ENCODE measurements at places on chromosomes 3 and 15.

DNA sequence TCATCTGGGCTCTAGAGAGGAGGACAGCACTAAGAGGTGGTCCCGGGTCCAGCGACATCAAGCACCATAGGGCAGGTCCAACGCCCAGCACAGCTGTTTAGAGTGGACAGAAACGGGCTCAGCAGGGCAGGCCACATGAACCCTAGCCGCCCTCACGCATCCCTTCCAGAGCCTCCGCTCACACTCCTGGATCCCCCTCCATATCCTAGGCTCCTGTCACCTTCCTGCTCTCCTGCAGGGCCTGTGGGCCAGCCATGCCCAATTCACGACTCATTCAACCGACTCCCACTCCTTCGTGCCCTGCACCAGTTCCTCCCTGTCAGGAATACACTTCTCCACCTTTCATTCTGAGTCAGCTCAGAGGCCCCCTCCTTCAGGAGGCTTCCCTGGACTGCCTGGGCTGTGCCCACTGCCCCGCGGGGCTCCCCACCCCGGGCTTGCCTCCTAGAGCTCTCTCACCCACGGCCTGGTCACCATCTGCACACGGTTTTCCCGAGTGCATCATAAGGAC, 90.2 kb downstream of the LINGO1 start:
- DNase-seq, result peak; percentile 30

DNA sequence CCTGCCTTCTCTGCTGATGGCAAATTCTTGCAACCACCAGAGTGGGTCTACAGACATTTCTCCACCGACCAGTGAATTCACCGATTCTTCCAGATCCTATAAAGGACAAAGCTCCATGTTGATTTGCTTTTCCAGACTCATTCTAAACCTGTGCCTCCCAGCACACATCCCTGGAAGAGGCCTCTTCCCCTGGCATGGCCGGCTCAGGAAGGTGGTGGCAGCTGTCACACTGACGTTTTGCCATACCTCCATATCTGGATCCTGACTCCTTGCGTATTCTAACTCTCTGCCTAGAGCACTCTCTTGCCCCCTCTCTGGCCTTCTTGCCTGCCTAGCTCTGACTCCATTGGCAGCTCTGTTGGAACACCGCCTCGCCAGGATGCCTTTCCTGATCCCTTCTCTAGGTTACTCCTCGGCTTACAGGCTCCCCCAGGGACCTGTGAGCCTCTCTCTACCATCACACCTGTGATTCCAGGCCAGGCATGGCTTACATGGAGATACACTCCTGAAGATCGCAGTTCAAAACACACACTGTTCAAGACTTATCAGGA, 31.0 kb downstream of the SLCO2A1 start:
- no peak for DNase-seq

- DNase-seq, result no peak
Observed at GRCh38 chr3:57825116-57825515, 69.0 kb downstream of the SLMAP start.

DNA sequence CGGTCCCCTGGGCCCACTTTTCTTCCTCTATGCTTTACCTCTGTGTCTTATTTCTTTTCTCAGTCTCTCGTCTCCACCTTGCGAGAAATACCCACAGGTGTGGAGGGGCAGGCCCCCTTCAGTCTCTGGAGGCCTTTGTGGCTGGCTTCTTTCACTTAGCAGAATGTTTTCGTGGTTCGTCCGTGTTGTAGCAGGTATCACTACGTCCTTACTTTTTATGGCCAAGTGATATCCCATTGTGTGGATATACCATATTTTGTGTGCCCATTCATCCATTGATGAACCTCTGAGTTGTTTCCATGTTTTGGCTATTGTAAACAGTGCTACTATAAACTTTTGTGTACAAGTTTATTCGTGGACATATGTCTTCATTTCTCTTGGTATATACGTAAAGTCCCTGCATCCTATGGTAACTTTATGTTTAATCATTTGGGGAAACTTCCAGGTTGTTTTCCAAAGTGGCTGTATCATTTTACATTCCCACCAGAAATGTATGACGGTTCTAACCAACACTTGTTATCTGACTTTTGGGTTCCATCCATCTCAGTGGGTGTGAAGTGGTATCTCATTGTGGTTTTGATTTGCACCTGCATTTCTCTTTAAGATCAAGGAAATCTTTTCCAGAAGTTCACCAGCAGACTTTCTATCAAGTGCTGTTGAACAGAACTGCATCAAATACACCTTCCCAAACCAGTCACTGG, 5.6 kb downstream of the PIGZ start:
- no peak for DNase-seq

DNA sequence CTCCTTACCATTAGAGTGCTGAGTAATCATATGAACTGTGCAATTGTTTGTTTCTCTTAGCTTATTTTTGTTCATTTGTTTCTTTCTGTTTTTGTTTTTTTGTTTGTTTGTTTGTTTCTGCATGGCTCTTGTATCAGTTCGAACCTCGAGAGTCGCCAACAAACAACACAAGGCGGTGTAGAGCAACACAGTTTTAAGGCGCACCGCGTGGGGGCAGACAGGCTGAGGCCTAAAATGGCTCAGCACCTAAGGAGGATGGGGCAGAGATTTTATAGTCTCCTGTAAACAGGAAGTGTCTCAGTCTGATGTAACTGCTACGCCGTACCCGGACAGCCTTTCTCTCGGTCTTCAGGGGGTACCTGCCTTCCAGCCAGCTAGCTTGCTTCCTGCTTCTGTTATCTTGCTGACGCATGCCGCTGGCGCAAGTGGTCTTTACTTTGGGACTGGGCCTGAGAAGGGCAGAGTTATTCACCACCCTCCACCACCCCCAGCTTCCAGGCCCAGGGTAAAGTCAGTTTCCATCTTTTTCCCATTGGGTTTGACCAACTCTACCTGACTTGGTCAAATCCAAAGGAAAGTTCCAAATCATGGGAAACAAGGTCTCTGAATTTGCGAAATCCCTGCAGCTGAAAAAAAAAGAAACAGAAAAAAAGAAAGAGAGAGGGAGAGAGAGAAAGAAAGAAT, 25.8 kb upstream of the MFGE8 start:
- peak; percentile 17 for DNase-seq

- no peak for DNase-seq
Observed at GRCh38 chr15:86082619-86083380, 3.1 kb downstream of the AGBL1 start.

GRCh38 chr3:30112902-30113484, 493.4 kb upstream of the TGFBR2 start:
- DNase-seq, result no peak

DNA sequence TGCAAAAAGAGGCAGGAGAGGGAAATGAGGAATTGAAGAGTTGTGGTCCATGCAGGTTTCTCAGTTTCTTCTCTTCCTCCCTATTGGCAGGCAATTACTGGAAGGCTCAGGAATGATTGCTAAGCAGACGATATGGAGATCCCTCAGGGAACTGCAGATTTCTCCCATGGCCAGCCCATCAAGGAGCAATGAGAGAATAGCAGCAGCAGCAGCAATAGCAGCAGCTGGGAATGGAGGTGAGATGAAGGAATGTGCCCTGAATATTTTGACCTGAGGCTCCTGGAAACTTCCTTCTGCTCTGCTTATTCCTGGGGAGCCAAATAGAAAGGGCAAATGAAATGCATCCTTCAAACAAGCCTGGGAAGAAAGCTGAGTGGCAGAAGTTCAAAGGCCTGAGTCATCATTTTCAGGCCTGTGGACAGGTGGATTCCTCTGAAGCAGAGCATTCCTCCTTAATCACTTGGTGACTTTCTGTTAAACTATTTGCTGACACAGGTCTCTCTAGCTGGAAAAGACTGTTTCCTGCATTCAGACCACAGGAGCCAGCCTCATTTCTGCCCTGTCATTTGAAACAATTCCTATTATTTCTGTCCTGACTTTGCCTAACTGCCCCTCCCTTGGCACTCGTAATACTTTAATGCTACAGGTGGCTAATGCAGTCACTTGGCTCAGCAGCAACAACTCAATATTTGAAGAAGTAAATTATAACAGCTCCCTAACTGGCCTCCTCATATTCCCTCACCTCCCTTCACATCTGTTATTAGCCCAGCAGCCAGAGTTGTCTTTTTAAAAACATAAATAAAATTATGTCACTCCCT, 146.9 kb upstream of the GADL1 start:
- peak; percentile 96 for DNase-seq

DNA sequence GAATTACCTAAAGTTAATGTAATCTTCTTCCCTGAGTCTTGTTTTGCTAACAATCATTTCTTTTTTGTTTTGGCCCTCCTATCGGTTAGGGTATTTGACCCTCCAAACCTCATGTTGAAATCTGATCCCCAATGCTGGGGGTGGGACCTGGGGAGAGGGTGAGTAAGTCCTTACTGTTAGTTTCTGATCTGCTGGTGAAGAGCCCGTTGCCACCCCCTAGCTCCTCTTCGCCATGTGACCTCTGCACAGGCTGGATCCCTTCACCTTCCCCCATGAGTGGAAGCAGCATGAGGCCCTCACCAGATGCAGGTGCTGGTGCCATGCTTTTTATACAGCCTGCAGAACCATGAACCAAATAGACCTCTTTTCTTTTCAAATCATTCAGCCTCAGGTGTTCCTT, 62.8 kb upstream of the ADCY5 start:
- no peak for DNase-seq

DNA sequence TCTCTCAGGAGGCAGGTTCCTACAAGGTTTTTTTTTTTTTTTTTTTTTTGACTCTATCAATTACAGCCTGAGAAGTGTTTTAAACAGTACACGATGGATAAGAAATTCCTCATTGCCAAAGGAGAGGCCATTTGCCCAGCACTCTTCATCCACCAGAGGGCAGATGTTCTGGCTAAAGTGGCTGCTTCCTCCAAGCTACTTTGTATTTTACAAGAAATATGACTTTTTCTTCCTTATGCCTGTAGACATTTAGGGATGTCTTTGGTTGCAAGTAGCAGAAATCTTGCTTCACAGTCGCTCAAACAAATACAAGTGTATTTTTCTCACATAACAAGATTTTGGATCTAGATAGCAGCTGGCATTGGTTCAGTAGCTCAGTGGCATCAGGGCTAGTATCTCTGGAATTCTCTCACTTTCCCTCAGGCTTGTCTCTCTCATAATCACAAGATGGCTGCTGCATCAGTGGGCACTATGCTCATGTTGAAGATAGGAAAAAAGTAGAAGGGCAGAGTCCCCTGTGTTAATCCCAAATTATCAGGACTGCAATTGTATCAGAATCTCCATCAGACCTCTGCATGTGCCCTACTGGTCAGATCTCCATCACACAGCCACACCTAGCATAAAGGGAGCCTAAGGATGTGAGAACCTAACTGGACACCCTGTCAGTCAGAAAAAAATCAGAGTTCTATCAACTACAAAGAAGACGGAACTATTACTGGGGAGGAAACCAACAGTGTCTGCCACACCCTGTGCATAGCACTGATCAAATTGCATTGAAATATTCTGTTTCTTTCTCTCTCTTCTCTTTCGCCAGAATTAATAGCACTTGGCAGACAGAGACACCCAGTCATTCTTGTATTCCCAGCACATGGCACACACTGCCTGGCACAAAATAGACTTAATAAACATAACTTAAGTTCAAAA, 138.9 kb upstream of the COL8A1 start:
- peak; percentile 24 for DNase-seq

GRCh38 chr3:126733061-126733430, 29.0 kb downstream of the CHCHD6 start:
- DNase-seq, result no peak

DNA sequence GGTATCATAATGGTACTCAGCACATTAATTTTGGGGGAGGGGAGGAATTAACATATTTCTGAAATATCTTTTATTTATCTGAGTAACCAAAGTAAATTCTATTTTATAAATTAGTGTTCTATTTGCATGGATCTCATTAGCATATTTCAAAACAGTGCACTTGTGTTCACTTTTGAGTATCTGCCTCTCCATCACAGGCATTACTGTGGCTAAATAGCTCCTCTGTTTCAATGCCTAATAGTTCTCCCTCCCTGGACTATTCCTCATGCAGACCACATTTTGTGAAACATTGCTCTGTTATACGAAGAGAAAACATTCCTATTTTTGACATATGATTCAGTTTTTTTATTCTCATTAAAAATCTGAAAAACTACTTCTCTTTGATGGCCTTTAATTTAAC, 1127.8 kb downstream of the TUSC7 start:
- no peak for DNase-seq

GRCh38 chr3:32469151-32469874, 33.3 kb downstream of the CMTM6 start:
- no peak for DNase-seq

GRCh38 chr15:93417631-93418030, 328.6 kb upstream of the RGMA start:
- DNase-seq, result peak; percentile 6

DNA sequence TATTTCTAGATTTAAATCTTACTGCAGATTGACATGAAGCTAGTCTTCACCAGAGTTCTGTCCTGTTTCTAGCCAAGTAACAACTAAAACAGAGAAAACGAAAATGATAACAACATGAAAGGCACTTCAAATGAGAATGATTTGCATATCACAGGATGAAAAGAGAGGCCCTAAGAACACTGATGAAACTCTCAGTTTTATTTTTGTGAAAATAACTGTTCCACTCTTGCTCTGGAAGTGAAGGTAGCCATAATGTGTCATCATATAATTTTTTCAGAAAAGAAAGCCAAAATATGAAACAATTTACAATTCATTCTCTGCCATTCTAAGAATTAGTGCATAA, 274.4 kb downstream of the ADAMTSL3 start:
- DNase-seq, result no peak

DNA sequence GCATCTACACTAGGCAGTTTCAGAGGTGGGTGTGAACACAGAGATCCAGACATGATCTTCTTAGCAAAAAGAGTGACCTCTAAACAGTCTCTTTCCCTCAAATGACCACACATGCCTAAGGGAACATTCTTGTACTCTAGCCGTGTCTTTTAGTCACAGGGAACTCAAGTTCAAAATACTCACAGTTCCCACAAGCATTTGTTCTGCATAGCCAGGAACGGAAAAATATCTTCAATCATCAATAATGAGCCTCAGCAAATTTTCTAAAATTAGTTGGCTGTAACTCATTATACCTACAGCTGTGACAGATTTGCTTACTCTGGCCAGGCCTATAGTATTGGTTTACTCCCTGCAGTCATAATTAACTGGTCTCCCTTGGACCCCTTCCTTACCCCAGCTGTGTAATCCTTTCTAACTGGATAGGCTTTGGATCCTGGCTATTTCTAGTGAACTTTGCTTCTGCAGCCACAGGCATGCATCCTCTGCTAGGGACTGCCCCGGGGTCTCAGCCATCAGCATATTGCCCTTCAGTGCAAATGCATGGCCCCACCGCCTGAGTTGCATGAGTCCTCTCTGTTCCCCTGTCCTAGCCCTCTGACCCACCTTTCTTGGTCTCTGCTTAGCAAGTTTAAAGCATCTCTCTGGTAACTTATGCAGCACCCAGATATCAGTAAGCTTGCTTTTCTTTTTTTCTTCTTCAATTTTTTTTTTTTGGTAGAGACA, 56.0 kb upstream of the HACD2 start:
- DNase-seq, result no peak

All from ELF-1 (cell line).